ENCODE measurements at places on chromosomes 5 and 9.

- DNase-seq: no peak
Measured at GRCh38 chr9:1048231-1048619, 1.9 kb upstream of the DMRT2 start.

GRCh38 chr9:127706836-127707241 is at the start of gene CFAP157:
Gene CFAP157 (plus strand): TSS chr9:127706988. CDS start chr9:127707032, 44 bp downstream.
- no peak for DNase-seq

DNA sequence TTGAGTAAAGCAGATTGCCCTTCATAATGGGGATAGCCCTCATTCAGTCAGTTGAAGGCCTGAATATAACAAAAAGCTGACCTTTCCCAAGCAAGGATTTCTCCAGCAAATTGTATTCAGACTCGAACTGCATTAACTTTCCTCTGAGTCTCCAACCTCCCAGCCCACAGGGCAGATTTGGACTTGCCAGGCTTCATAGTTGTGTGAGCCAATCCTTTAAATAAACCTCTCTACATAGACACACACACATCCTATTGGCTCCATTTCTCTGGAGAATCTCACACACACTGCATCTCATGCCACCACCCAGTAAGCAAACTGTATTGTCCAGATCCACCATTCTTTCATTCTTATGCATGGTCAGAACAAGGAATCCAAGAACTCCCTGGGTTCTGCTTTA is 225.1 kb downstream of the MPDZ start:
- no peak for DNase-seq

GRCh38 chr5:60673334-60673733 is 26.6 kb downstream of the DEPDC1B start:
- DNase-seq: no peak

DNA sequence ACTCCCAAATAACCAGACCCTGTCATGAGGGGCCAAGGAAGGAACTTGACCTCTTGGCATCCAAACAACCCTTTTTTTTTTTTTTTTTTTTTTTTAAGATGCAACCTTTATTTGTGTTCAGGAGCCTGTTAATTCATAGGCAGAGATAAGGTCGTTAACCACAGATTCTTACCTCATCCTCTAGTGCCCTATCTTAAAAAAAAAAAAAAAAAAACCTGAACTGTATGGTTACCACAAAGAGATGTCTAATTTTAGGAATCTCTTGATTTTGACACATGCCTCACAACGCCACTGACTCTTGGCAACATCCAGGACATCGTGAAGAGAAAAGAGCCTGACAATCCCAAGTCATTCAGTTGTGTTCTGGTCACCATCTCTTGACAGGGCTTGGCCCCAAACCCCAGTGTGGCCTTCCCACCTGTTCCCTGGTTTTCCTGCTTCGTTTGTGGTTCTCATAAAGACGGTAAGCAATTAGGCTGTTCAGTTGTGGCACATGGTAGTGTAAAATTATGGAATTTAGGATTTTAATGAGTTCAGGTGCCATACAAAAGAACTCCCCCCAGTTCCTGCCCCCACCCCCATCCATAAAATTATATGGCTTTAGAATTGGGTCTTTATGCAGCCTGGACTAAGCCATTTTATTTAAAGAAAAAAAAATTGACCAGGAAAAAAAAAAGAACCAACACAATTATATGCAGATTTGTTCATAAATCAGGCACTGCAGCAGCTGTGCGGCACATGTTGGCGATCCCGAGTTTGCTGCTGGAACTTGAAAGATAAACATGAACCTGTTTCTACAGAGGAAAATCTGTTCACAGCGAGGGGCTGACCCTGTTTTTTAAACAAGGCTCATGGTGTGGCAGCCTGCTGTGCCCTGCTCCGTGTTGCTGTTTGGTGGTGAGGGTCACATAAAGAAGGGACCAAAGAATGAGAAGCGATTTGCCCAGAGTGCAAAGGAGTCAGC is 267.8 kb upstream of the CLINT1 start:
- DNase-seq: no peak

DNA sequence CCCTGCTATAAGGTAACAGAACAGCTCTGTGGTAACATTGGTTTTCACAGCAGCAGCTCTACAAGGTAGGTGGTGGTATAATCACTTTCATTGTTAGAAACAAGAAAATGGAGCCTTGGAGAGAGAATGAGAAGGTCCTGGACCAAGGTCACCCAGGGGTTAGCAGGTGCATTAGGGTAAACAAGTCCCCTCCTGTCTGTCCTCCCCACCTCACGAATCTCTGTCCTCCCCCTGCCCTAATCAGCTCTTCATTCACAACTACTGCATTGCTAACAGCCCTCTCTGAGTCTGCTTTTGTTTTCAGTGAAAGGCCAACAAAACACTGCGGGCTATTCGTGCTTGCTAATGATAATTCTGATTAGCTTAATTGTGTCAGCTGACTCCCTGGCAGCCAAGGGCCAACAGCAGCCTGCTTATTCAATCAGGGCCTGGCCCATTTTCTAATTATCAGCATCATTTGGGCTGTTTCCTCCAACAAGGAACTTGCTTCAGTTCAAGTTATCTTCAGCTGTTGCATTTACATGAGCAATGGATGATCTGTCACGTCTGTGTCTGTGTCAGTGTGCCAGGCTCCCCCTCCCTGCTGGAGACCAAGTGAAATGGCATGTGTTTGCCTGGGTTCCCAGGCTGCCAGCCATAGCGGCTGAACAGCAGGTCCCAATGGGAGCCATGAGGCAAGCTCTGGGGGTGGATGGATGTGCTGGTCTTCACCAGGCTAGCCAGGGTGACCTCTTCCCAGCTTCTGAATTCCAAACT is 56.7 kb upstream of the EQTN start:
- no peak for DNase-seq

GRCh38 chr5:125961150-125961549 is 462.1 kb upstream of the GRAMD2B start:
- no peak for DNase-seq

DNA sequence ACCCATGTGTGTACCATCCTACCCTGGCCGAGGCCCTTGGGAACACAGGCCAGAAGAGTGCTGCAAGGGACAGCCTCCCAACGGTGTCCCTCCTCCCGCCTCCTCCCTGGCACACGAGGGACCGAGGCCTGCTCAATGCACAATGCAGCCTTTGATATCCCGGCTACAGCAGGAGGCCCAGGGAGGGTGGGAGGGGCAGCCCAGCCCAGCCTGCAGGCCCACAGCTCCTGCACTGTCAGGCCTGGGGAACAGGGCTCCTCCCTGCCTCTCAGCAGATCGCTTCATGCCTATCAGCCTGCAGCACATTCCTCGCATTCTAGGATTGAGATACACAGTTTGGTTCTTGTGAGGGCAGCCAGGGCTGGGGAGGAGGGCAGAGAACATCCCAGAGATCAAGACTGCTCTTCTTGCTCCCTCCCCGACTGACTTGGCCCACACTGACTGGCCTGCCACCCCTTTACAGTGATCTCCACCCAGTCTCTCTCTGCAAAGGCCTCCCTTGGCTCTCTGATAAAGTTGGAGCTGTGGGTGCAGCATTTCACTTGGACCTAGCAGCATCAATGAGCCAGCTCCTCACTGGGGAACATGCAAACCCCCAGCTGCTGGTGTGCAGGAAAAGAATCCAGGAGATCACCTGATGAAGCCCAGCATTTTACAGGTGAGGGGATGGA is at the start of gene SH3TC2:
Gene SH3TC2 (minus strand): TSS at position 46 of the 671 bp plus-strand sequence. CDS start 40 bp downstream, at position 6.
- DNase-seq: no peak

DNA sequence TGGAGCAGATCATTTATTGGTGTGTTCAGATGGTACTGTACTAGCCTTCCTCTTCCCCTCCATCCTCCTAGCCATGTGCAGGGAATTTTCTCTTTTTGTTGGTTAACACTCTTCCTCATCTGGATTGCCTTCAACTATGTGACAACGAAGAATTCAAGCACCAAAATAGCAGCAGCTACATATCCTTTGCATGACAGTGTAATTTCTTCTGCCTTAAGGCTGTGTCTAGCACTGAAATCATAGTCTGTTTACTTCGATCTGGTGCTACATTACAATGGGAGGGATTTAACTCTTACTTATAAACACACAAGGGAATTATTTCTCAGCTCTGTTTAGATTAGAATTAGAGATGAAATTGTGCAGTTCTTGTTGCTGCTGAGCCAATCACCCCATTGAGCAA is 260.4 kb downstream of the ARL15 start:
- no peak for DNase-seq

- no peak for DNase-seq
Measured at GRCh38 chr9:116475201-116475600, 211.9 kb upstream of the TRIM32 start.

GRCh38 chr9:93008457-93008856 is 50.0 kb upstream of the SUSD3 start:
- DNase-seq: no peak

- no peak for DNase-seq
Measured at GRCh38 chr5:32193591-32193990, 19.5 kb upstream of the GOLPH3 start.

GRCh38 chr9:132732326-132733259 is 62.3 kb downstream of the GTF3C4 start:
- DNase-seq: no peak

DNA sequence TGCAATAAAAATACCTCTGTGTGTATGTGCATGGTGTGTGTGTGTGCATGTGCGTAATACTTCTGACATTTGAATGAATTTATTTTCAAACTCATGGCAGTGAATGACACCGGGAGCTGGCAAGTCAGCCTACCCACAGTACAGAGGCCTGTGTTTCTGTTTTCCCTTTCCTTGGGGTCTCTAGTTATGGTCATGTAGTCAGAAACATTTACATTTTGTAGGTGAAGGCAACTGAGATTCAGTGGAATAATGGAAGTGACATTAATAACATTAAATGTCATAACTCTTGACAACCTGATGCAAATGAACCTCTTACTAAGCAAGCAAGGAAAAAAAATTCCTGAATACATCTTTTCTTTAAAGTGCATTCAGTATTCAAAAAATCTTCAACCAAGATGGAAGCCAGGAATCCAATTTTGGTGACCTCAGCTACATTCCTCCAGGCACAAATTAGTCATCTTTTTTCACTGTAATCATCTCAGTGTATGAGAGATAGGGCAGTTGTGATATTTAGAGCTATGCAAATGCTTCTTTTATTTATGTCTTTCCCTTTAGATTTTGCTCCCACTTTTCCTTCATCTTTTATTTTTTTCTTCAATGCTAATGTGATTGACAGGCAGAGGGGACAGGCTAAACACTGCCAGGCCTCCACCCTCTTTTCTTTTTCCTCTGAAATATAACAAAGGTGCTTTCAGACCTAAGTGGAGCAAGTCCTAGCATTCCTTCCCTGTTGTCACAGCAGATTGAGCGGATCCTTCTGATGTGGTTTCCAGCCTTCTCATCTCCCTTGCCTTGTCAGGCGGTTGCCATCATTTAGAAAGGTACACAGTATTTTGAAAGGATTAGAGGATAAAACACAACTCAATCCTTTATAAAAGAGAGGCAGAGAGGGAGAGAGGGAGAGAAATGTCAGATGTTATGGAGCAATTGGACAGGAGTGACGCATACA is 569.8 kb upstream of the ADAMTS16 start:
- DNase-seq: no peak

- DNase-seq: peak; percentile 73
Measured at GRCh38 chr5:137075163-137075970, 423.8 kb downstream of the SPOCK1 start.

DNA sequence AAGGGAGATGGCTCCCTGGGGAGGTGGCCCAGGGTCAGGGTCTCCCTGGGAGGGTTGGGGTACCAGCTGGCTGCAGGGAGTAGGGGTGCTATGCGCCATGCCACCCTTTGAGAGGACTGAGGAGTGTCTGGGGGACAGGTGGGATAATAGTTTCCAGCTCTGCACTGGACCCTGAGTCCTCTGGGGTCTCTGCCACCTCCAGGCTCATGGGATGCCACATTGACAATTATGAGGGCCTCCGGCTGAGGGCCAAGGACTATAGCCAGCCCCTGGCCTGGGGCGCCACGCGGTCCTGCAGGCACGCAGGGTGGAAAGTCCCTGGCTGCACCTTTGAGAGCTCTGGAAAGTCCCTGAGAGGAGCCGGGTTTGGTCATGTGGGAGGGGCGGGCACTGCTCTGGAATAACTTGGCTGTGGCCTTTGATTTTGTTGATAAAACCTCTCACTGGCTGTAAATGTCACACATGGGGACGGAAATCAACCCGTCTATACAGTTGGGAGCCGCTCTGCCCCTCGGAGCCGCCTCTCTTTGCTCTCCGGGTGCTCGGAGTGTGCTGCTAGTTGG is 16.0 kb downstream of the TRAF2 start:
- no peak for DNase-seq

DNA sequence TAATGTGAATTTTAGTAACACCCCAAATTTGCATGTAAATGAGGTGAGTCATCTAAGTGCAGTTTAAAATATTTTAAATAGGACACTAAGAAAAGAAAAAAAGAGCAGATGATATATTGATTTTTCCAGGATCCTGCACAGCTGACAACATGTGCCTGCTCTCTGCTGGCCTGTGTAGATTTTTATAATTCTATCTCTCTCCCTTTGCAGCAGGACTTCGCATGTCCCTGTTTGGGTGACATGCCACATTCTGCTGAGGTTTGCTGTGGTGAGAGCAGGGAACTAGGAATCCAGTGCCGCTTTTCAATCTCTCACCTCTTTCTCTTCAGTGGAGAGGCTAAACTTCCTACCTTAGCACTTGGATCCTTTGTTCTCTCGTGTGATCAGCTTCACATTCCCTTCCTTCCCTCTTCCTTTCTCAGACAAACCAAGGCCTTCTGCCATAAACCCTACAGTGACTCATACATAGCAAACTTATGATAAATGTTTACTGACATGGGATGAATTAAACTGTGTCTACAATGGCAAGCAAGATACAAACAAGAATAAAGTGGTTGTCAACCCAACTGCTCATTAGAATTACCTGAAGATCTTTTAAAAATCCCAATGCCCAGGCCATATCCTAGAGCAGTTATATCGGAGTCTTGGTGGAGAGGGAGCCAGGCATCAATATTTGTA is 198.8 kb upstream of the EFNA5 start:
- no peak for DNase-seq

DNA sequence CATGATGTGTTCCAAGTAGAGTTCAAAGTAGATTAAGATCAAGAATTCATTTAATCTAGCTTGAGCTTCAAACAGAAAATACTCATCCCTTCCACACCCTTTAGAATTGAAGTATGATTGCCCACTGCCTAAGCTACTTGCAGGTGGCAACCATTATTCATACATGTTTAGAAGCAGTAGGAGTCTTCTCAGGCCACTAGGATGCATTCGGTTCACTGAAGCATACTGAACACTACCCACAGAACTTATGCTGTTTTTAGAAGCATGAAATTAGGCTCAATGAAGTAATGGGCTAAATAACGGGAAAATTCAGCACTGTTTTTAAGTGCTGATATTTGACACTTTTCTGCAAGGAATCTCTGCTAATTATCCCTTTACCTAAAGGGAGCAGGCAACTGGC is 263.4 kb downstream of the DEPDC1B start:
- no peak for DNase-seq

- no peak for DNase-seq
Measured at GRCh38 chr9:114957558-114957957, 27.2 kb upstream of the TNFSF8 start.
